Activated naive CD8-positive, alpha-beta T cell treated with anti-CD3 and anti-CD28 coated beads for 36 hours (primary cell): ENCODE measurements at places on chromosomes 11 and 22.

DNA sequence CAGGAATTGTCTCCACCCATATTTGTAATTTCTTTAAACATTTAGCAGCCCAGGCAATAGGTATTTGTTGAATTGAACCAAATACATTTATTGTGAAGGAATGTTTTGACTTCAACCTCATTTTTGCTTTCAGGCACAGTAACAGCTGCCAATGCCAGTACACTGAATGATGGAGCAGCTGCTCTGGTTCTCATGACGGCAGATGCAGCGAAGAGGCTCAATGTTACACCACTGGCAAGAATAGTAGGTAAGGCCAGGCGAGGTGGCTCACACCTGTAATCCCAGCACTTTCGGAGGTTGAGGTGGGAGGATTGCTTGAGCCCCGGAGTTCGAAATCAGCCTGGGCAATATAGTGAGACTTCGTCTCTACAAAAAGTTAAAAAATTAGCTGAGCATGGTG, 20.9 kb downstream of the ACAT1 start:
- peaks cover 59% of the 10 kb centered on the region for H3K36me3 ChIP-seq
- no peak for DNase-seq
- no peak overlapping the region for H3K27ac ChIP-seq
- peaks cover 19% of the 10 kb centered on the region for H3K4me1 ChIP-seq

- no peak overlapping the region for H3K4me3 ChIP-seq
- H3K36me3 ChIP-seq: peaks cover 21% of the 10 kb centered on the region
- H3K27ac ChIP-seq: no peak overlapping the region
- peaks cover 22% of the 10 kb centered on the region for H3K4me1 ChIP-seq
- no peak for DNase-seq
Measured at GRCh38 chr22:49658902-49659280, 168.8 kb downstream of the BRD1 start.

DNA sequence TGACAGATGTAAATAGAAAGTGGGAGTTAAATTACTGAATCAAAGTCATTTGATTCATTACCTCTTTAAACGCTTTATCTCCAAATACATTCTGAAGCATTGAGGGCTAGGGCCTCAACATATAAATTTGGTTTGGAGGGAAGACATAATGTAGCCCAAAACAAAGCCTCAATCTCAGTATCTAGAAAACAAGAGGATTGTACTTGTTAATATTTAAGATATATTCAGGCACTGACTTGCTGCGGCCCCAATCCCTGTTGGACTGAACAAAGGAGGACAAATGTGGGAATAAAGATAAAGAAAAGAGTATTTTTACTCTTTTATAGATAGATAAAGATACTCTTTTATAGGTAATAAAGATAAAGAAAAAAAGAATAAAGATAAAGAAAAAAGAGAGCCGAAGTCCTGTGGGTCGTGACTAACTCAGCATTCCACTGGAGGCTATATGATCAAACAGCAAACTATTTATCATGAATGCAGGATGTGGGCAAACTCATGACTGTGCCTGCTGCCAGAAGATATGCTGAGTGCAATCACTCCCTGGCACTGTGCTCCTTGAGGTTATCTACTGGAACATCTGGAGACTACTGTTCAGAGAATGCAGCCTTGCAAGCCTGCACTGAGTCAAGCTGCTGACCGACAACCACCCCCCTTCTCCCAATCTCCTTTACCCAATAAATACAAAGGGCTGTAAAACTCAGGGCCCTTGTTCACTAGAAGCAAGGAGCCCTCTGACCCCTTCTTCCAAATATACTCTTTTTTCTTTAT, 6.9 kb downstream of the OR10V1 start:
- no peak overlapping the region for H3K4me3 ChIP-seq
- no peak overlapping the region for H3K27ac ChIP-seq
- no peaks in the 10 kb centered on the region for H3K4me1 ChIP-seq
- peaks cover 19% of the 10 kb centered on the region for H3K27me3 ChIP-seq
- H3K36me3 ChIP-seq: no peaks in the 10 kb centered on the region
- DNase-seq: no peak

GRCh38 chr22:26450453-26451185, 21.6 kb downstream of the ASPHD2 start:
- peaks cover 2% of the 10 kb centered on the region for H3K4me1 ChIP-seq
- H3K27ac ChIP-seq: no peak overlapping the region
- H3K36me3 ChIP-seq: peaks cover 5% of the 10 kb centered on the region
- H3K4me3 ChIP-seq: no peak overlapping the region

DNA sequence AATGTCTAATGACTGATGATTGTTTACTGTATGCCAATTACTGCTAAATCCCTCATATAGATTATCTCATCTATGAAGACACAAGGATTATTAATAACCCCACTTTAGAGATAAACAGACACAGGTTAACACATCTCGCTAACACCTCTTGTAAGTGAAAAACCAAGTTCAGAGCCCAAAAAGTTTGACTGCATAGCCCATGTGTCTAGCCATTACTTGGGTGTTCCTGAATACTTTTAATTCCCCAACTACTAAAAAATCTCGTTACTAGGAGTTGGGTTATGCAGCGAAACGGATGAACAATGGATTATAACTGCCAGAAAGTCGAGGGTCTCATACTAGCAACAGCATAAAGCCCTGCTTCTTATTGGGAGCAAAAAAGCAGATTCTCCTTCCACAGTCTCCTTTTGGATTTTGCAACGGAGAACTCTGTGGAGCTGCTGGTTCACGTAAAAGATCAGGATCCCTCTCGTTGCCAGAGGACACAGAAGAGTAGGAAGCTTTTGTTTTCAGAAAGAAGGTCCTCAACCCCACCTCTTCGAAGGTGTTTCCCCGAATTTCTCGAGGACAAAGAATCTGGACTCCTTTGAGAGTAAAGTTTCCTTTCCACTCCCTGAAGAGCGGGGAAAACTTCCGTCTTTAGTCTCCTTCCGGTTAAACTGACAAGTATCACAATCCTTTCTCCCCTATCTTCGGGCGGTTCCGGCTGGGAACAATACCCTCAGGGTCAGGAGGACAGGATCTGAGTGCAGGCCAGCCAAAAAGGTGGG, 979 bp downstream of the ZBED5 start:
- peak overlapping the region; percentile 99 for H3K27ac ChIP-seq
- H3K4me3 ChIP-seq: peak overlapping the region; percentile 98
- H3K4me1 ChIP-seq: peaks cover 39% of the 10 kb centered on the region
- H3K36me3 ChIP-seq: peaks cover 44% of the 10 kb centered on the region
- DNase-seq: no peak
- no peaks in the 10 kb centered on the region for H3K27me3 ChIP-seq

GRCh38 chr11:112715056-112715455, 246.2 kb upstream of the NCAM1 start:
- H3K27ac ChIP-seq: no peak overlapping the region
- H3K36me3 ChIP-seq: no peaks in the 10 kb centered on the region
- no peak overlapping the region for H3K4me3 ChIP-seq
- no peak for DNase-seq
- H3K4me1 ChIP-seq: no peaks in the 10 kb centered on the region
- peaks cover 9% of the 10 kb centered on the region for H3K27me3 ChIP-seq

- H3K4me3 ChIP-seq: no peak overlapping the region
- no peaks in the 10 kb centered on the region for H3K4me1 ChIP-seq
- H3K27me3 ChIP-seq: no peaks in the 10 kb centered on the region
- no peak overlapping the region for H3K27ac ChIP-seq
- no peaks in the 10 kb centered on the region for H3K36me3 ChIP-seq
Measured at GRCh38 chr11:97557399-97557798, 1167.6 kb downstream of the JRKL start.

- no peak overlapping the region for H3K4me3 ChIP-seq
- peaks cover 1% of the 10 kb centered on the region for H3K36me3 ChIP-seq
- peaks cover 38% of the 10 kb centered on the region for H3K4me1 ChIP-seq
- no peak for DNase-seq
- H3K27ac ChIP-seq: no peak overlapping the region
Measured at GRCh38 chr11:35340715-35341114, 78.6 kb downstream of the SLC1A2 start.

DNA sequence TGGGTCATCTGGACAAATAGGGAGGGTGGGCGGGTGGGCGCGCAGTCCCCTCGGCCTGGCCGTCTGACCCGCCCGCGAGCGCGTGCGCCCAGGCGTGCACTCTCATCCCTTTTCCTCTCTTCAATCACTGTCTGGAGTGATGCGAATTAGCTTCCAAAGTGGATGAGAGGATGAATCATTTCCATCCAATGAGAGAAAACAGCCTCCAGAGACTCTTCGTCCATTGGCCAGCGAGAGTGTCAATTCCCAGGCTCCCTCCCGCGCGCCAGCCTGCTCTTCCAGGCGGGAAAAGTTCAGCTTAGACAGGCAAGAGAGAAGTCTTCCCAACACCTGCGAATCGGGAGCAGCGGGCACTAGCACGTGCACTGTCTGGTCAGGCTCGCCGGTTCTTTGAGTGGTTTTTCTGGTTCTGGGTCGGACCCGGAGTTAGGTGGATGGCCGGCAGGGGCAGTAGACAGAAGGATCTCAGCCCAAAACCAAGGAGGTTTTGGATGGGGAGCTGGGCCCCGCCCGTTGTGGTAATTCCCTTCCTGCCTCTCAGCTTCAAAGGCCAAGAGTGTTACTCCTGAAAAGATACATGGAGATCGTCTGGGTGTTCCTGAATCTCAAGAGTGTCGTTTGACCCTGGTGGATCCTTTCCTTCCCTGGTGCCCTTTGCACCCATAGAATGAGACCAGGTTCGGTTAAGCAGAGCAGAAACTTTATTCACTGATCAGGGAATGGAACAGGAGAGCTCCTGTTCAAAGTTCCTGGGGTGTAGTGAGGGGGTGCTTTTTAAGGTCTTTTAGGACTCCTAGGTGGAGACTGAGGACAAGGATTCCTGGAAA, 33.4 kb upstream of the GLYATL1 start:
- H3K4me1 ChIP-seq: peaks cover 4% of the 10 kb centered on the region
- DNase-seq: no peak

GRCh38 chr11:70142221-70142875, 60.7 kb upstream of the FADD start:
- peaks cover 59% of the 10 kb centered on the region for H3K27me3 ChIP-seq
- H3K27ac ChIP-seq: no peak overlapping the region
- no peaks in the 10 kb centered on the region for H3K36me3 ChIP-seq
- no peak overlapping the region for H3K4me3 ChIP-seq

DNA sequence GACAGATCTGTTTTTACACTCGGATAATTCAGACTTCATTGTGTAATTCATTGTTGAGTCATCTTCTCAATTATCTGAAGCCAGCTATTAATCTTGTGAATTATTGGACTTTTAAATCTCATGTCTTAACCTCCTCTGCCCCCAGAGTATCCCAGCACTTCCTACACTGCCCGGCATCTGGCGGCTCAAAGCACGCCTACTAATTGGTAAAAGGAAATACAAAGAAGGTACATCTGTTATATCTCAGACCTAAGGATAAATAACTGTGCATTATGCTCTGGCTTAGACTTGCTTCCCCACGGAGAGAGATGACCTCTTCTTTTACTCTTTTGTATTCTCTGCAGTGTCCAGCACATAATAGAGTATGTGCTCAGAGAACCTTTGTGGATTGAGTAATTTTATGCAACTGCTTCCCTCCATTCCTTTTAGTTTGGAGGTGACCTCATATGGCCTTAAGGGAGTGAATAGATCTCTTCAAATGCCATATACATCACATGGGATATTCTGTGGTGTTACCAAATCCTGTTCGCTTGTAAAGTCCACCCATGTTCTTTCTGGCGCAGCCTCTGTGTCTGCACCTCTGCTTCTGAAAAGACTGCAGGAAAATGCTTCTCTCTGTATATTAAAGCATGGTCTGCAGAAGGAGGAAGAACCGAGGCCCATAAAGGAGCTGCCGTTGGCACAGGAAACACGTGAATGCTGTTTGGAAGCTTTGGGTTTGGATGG, 125.6 kb upstream of the SORL1-AS1 start:
- H3K36me3 ChIP-seq: peaks cover 78% of the 10 kb centered on the region
- H3K27ac ChIP-seq: peak overlapping the region; percentile 6
- H3K4me3 ChIP-seq: no peak overlapping the region

- no peak overlapping the region for H3K27ac ChIP-seq
- DNase-seq: no peak
- no peak overlapping the region for H3K4me3 ChIP-seq
Measured at GRCh38 chr11:69126286-69126685, 29.4 kb upstream of the SMIM38 start.

- no peak overlapping the region for H3K27ac ChIP-seq
- H3K27me3 ChIP-seq: no peaks in the 10 kb centered on the region
- H3K4me1 ChIP-seq: no peaks in the 10 kb centered on the region
- no peak overlapping the region for H3K4me3 ChIP-seq
- H3K36me3 ChIP-seq: no peaks in the 10 kb centered on the region
Measured at GRCh38 chr11:9905501-9905951, 241.6 kb downstream of the SWAP70 start.

GRCh38 chr22:43627485-43628213, 184.5 kb downstream of the EFCAB6 start:
- H3K4me3 ChIP-seq: no peak overlapping the region
- no peaks in the 10 kb centered on the region for H3K4me1 ChIP-seq

GRCh38 chr11:134531327-134532130, 119.5 kb upstream of the B3GAT1 start:
- H3K4me3 ChIP-seq: no peak overlapping the region
- H3K36me3 ChIP-seq: no peaks in the 10 kb centered on the region
- DNase-seq: no peak

- H3K4me3 ChIP-seq: peak overlapping the region; percentile 70
- peak overlapping the region; percentile 67 for H3K27ac ChIP-seq
- DNase-seq: peak; percentile 17
- H3K36me3 ChIP-seq: peaks cover 20% of the 10 kb centered on the region
- no peaks in the 10 kb centered on the region for H3K27me3 ChIP-seq
Measured at GRCh38 chr11:96306933-96307775, 35.8 kb downstream of the MAML2 start.

GRCh38 chr11:96341211-96342013, 1.6 kb downstream of the MAML2 start:
- peak overlapping the region; percentile 96 for H3K27ac ChIP-seq
- no peaks in the 10 kb centered on the region for H3K27me3 ChIP-seq
- peak overlapping the region; percentile 98 for H3K4me3 ChIP-seq
- peaks cover 27% of the 10 kb centered on the region for H3K36me3 ChIP-seq

DNA sequence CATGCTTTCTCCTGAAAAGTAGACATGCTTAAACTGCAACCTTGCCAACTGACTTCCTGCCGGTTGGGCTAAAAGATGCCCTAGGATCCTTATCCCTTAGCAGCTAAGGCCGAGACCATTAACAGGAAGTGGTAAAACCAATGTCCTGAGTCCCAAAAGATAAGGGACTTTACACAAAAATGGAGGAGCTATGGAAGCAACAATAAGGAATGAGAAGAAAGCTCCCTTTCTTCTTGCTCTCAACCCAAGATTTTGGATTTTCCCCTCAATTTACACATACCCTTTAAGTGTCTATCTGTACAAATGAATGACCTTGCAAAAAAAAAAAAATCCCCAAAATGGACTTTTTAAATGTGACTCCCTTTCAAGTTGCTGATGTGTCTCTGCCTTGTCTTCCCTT, 11.1 kb downstream of the MRPL17 start:
- no peak for DNase-seq
- no peaks in the 10 kb centered on the region for H3K27me3 ChIP-seq
- H3K4me1 ChIP-seq: peaks cover 52% of the 10 kb centered on the region

GRCh38 chr11:70692131-70692530, 293.8 kb downstream of the CTTN start:
- no peak overlapping the region for H3K27ac ChIP-seq
- peaks cover 6% of the 10 kb centered on the region for H3K27me3 ChIP-seq
- no peaks in the 10 kb centered on the region for H3K4me1 ChIP-seq
- H3K4me3 ChIP-seq: no peak overlapping the region
- no peaks in the 10 kb centered on the region for H3K36me3 ChIP-seq
